Epithelial cell of proximal tubule (primary cell): ENCODE measurements at places on chromosomes 12 and 14. TPM values are rescaled to one million over a fixed set of nuclear protein-coding genes. Genes with fewer than 3 reads are reported as not detected.

DNA sequence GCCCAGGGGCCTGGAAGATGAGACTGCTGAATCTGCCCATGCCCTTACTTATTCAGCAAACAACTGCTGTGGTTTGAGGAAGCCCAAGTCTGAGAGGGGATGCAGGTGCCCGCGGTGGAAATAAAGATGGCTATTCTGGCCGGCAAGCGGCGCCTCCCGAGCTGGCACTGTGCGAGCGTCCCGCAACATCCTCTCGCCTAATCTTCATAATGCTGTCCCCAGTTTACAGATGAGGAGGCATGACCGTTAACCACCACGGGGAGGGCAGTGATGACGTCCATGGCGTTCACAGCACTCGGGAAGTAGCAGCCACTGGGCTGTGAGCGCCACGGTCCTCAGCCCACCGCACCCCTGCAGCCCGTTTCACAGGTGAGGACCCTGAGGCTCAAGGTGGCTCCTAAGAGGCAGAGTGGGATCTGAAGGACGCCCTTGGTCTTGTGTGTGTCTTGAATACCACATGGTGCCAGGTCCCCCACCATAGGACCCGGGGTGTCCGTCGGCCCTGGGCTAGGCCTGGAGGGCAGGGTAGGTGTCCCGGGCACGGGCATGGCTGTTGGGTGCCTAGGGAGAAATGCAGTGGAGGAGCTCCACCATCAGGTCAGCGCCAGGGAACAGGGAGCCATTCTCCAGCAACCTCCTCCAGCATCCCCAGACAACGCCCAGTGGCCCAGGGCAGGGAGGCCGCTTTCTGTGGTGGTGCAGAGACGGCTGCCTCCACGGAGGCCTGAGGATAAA, 20.2 kb downstream of the CHGA start:
- no peak for DNase-seq

GRCh38 chr12:62783881-62784280, 151.1 kb downstream of the PPM1H start:
- no peak for DNase-seq

- no peak for DNase-seq
Measured at GRCh38 chr14:50794068-50794645, 36.8 kb downstream of the NIN start.

GRCh38 chr12:15605881-15606590, 183.2 kb downstream of the EPS8 start:
- no peak for DNase-seq

DNA sequence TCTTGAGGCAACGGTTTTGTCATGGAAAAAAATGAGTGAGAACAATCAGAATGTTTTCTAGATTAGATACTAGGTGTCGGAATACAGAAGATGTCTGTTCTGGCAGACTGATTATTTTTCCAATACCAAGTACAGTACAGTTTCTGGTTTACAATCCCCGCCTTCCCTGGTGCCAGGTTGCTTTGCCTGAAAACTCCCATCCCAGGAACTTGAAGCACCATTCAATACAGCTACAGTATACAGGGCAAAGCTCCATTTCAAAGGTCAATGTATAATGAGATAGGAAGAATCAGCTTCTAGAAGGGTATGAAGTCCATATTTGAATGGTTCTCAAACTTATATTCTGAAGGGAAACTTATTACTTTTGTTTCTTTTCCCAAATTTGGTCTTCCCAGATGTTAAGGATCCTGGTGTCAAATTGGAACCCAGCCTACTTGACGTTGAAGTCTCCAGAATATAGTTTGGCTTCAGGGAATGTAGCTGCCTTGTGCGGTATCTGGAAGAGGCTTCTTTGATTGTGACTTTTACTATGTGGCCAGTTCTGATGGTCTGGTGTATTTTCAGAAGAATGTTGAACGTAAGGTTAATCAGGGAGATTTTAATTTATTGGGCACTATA, 238.0 kb upstream of the ATP2B1 start:
- DNase-seq: no peak

- DNase-seq: no peak
Measured at GRCh38 chr12:41993283-41993682, 151.4 kb downstream of the GXYLT1 start.

- DNase-seq: no peak
Measured at GRCh38 chr14:45253754-45254310, 830 bp upstream of the MIS18BP1 start.

DNA sequence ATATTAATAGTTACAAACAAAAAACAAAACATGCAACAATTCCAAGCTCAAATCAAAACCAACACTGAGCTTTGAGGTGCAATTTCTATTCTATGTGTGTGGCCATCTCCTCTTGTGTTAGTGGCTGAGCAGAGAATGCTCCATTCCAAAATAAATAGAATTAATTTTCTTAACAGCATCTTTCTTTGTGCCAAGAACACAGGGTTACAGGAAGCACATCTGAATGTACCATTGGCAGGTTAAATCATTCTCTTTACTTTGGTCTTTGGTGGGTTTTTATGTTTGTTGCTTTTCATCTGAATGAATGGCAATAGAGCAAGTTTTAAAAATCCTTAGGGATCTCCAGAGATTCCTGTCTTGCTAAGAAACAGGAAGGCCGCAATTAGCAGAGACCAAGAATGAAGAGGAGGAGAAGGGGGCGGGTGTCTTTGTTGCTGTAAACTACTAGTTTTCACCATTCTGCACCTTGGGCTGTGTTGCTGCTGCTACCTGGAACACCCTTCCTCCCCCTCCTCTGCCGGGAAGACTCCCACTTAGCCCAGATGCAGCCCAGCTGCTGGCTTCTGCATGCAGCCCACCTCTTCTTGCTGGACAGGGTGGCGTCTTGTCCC, 165.0 kb downstream of the RGS6 start:
- no peak for DNase-seq

CELA1 gene
- total RNA-seq: not detected in 2 replicates

KLRF2 gene
- not detected in 2 replicates for total RNA-seq

MAP3K9 gene
- 13.7 and 16.7 TPM in 2 replicates for total RNA-seq
